GM06990 (cell line): ENCODE measurements at places on chromosomes 2 and 18.

GRCh38 chr2:218567797-218568189 is 358 bp downstream of the USP37 start:
- DNase-seq, result no peak

GRCh38 chr2:144331674-144332355 is 188.1 kb downstream of the ZEB2 start:
- DNase-seq, result no peak

- no peak for DNase-seq
These were observed 478.6 kb downstream of the SLC4A3 start for GRCh38 chr2:220106065-220106464.

DNA sequence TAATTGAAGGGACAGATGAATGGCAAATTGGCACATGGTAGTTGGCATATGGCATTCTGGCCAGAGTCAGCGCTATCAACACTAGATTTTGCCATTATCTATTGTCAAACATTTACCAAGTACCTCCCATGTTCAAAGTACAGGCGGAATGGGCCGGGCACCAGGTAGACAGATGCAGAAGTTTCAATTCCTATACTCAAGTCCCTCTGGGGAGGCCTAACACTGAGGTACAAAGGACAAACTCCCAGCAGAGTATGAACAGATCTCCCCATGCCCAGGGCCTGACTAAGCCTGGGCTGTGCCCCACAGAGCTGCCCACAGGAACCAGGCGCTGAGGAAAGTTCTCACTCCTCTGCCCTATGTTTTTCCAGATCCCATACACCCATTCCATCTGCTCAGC is 257.5 kb upstream of the KLHL29 start:
- no peak for DNase-seq

DNA sequence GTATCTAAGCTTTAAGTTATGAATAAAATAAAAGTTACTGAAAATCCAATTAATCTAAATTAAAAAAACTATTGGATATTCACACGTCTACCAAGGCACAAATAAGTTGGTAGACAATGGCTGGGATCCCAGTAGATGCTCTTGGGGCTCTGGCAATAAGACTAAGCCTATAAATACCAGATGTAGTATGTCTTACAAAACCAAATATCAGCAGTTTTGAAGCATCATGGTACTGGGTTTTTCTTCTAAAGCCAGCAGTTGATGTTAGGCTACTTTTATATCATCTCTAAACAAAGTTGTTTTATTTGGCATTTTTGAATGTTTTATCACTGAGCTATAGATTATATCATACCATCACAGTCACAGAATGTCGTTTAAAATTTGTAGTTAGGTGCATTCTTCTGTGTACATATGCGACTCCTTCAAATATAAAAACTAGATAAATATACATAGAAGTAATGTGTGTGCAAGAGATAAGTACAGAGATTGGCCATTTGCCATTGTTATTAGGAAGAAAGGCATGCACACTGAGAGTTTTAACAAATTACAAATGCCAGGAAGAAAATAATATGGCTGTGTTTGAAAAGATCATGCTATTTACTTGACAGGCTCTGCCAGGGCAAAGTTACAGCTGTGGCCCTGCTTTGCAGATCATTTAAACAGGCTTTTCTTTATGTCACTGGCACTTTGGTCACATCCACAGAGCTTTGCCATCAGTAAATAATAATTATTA is 21.6 kb upstream of the TMEM17 start:
- DNase-seq, result no peak

DNA sequence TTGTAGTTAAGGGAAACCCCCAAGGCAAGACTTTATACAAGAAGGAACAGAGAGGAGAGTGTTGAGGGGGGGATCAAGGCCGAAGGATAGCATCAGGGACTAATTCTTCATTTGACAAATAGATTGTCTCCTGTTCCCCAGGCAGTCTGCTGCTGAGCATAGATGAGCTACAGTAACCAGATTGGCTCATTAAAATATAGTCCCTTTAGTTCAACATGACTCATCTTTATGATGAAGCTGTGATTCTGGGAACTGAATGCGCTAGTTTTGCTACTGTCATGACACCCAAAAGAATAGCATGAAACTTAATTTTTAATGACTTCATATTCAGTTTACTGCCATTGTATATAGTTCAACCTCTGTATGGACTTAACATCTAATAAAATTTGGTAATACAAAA is 35.5 kb downstream of the TMEFF2 start:
- no peak for DNase-seq
